Endothelial cell (in vitro differentiated cells): ENCODE measurements at places on chromosomes 4 and X.

DNA sequence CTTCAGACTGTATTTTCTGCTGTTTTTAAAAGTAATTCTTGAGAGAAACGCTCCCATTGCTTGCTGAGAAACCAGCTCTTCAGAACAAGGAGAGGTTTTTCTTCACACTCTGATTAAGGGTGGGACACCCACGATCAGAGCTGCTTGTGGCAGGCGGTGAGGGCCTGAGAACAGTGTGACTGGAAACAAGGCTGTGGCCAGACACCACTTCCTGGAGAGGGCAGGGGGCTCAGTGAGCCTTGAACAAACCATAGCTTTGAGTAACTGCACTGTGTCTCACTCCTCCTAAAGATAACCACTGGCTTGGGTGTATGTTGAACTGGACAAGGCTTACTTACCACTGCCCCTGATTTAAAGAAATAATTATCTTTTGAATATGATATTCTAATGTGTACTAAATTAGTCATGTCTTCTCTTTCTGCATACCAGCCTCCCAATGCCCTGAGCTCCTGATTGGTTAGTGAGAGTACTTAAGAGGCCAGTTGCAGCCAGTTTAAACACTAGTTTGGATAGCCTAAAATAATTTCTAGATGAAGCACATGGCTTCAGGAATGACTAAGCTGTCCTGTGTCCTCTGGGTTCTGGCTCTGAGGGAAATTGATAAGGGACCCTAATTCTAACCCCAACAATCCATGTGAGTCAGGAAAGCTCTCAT, 3.7 kb upstream of the GPR82 start:
- DNase-seq: no peak

GRCh38 chrX:80207327-80207726, 192.8 kb downstream of the TBX22 start:
- DNase-seq: no peak

DNA sequence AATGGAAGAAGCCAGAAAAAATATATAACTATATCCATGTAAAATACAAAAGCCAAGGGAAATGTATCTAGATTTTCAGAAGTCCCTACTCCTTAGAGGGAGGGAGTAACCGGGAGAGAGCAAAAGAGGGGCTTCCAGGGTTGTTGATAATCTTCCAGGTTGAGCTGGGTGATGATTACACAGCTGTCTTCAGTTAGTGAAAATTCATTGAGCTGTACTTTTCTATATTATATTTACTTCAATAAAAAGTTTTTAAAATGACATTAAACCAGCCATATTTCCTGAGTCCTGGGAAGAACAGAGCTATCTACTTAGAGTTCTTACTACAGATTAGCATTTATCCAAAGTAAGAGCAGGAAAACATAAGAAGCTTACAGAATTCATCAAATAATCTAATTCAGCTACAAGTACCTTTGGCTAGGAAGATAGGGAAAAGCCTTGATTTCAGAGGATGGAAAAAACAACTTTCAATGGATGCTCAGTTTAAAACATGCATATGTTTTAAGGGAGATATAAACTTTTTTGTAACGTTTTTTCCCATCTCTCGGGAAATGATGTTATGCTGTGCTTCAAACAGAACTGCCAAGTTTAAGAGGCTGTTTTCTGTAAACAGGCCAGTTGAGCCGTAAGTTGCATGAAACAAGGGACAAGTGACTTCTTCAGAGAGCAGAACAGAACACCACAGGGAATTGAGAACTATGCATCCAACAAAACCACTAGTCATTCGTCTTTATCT, 204.6 kb downstream of the SCFD2 start:
- no peak for DNase-seq

GRCh38 chr4:11623726-11624037, 195.0 kb upstream of the HS3ST1 start:
- peak; percentile 5 for DNase-seq
